ENCODE measurements at places on chromosomes 13 and 19.

DNA sequence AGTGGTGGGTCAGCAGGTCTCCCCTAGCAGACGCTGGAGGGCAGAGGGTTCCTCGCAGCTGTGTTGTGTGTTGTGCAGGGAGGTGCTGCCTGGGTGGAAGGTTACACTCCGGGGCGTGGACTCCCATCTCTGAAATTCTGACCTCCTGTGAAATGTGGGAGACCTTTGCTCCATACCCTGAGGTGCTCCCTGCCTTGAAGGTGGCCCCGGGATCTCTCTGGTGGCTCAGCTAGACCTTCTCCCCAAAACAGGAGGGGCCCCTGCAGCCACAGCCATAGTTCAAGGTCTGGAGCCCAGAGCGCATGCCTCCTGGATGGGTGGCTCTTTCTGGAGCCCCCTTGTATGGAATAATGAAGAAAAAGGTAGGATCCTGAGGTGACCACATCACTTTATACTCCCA is 70.2 kb downstream of the SOX1 start:
- DNase-seq, result no peak

GRCh38 chr13:24166561-24166960 is 6.0 kb downstream of the SPATA13 start:
- no peak for DNase-seq

GRCh38 chr19:45455707-45456499 is 11.9 kb upstream of the FOSB start:
- no peak for DNase-seq

- DNase-seq, result no peak
Measured at GRCh38 chr19:11247391-11247790, 8.0 kb downstream of the ANGPTL8 start.
